Right hindlimb (tissue), 1 donor: ENCODE measurements at places on chromosomes 1 and 21.

- no peak for DNase-seq
These were observed 38.5 kb downstream of the PYHIN1 start for GRCh38 chr1:158969855-158970254.

DNA sequence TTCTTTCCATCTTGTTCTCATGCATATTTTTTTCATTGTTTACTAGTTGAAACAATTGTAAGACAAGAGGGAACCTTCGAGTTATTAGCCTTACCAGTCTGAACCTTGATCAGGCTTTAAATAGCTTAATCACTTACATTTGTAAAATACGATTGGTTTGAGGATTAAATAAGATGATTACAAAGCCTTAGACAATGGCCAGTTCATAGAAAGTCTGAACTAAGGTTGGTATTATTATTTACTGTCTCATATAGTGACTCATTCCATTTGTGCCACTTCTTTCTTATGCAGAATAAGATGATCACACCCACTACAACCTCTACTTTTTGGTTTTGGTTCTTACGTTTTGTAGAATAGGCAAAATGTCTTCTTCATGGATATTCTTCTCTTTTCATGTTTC is 94.1 kb downstream of the RPE65 start:
- DNase-seq, result no peak

GRCh38 chr21:35136586-35137219 is 87.6 kb upstream of the RUNX1 start:
- DNase-seq, result no peak

DNA sequence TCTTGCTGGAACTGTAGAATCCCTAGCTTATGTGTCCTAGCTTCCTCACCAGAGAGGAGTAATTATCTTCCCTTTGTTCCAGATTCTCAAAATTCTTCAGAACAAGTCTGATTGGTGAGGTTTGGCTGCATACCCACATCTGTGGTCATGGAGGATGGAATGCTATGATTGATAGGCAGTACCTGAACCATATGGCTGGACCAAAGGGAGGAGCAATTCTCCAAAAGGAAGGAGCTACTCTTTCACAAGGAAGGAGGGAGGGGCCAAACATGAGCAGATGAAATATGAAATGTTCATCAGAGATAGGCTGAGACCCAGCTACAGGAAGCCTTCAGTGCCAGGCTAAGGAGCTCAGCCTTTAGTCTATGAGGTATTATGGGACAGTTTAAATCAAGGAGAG is 5.0 kb upstream of the RNF19B start:
- DNase-seq, result no peak

GRCh38 chr1:172663732-172664131 is 4.8 kb downstream of the FASLG start:
- DNase-seq, result no peak

DNA sequence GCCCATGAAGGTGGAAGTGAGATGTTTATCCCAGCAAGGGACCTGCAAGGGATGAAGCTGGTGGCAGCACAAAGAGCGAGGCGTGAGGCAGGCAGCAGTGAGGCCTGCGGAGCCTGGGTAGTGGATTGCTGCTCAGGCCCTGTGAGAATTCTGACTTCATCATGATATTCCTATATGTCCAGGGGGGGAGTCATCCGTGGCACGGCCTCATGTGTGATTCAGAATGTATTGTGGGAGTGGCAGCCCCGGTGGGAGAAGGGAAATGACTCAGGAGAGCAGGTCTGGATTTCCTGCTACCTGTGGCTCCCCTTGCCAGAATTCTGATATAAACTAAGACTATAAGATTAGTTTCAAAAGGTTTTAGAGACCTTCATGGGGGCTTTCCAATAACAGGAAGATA is 240.9 kb downstream of the CAMTA1 start:
- DNase-seq, result no peak

DNA sequence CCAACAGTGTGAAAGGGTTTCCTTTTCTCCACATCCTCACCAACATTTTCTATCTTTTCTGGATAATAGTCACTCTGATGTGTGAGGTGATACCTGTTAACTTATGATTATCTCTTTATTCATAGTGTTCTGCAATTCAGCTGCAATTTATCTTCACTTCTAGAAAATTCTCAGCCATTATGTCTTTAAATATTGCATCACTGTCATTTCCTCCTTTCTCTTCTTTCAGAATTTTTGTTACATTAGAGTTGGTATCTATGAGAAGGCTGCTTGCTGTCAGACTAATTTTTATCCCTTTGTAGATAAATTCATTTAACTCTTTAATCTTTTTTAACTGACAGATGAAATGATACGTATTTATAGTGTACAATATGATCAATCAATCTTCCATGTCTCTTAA is 30.5 kb upstream of the ATF3 start:
- no peak for DNase-seq

DNA sequence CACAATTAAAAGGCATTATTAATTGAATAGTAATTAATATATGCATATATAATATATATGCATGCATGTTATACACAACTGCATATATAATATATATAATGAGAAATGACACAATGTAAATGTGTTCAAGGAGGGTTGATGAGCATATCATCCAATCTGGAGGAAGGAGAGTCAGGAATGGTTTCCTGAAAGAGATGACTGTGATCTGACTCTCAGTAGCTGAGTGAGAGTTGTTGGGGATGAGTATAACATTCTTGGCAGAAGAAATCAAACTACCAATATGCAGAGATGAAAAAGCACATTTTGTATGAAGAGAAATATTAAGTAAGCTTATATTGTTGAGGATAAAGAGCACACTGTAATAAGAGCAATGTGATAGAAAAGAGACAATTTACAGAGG is 37.3 kb downstream of the F13B start:
- no peak for DNase-seq

- no peak for DNase-seq
These were observed 92.1 kb upstream of the EDN2 start for GRCh38 chr1:41576620-41577019.

GRCh38 chr1:206824331-206824730 is 41.1 kb upstream of the IL20 start:
- DNase-seq, result no peak

DNA sequence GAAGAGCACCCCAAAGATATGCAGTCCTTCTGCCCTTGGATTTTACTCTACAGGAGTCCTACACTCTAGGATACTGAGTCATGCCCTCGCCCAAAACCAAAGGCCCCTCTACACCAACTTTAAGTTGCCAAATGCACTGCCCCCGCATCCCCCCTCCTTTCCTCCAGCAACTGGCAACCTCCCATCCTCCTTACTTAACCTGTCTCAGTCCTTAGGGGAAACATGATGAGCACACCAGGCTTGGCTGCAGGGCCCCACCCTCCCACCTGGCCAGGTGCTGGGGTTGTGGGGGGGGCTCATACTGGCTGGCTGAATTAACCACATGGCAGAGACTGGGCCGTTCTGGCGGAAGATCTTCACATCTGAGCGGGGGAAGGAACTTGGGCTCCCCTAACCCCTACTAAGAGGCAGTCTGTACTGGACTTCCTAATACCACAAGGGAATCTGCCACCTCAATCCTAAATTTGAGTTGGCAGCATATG is 1.2 kb downstream of the HDGF start:
- DNase-seq, result peak; percentile 49

DNA sequence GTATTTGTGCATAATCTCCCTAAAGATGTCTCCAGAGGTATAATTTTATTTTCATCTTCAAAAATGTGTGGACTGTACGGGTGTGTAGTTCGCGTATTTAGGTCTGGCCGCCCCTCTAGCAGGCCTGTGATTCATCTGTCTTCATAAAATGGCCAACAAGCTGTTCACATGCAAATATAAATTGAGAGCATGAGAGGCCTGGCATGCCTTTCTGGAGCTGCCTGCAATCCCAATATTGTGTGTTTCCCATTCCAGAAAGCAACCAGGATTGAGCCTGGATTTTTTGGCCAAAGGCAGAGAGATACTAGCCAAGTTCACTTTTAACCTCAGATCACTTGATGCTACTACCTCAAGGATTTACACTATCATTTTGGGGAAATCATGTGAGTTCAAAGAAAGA is 197.2 kb downstream of the NFIA start:
- no peak for DNase-seq

DNA sequence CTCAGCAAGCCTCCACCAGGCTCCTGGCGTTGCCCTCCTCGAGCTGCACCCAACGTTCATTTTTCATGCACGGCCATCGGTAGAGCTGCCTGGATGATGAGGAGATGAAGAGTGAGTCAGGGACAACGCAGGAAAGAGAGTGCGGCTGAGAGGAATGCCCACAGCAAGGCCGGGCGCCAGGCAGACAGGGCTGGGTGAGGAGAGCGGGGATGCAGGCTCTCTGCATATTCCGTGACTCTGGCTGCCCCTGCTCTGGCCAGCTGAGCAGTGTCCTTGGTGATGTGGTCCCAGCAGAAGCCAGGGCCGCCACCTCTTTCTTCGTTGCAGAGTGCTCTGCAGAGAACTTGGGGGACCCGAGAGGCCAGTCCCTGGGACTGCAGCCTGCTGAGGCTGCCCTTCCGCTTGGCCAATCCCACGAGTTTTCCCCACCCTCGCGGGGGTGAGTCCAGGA is 10.8 kb downstream of the UMODL1 start:
- no peak for DNase-seq

DNA sequence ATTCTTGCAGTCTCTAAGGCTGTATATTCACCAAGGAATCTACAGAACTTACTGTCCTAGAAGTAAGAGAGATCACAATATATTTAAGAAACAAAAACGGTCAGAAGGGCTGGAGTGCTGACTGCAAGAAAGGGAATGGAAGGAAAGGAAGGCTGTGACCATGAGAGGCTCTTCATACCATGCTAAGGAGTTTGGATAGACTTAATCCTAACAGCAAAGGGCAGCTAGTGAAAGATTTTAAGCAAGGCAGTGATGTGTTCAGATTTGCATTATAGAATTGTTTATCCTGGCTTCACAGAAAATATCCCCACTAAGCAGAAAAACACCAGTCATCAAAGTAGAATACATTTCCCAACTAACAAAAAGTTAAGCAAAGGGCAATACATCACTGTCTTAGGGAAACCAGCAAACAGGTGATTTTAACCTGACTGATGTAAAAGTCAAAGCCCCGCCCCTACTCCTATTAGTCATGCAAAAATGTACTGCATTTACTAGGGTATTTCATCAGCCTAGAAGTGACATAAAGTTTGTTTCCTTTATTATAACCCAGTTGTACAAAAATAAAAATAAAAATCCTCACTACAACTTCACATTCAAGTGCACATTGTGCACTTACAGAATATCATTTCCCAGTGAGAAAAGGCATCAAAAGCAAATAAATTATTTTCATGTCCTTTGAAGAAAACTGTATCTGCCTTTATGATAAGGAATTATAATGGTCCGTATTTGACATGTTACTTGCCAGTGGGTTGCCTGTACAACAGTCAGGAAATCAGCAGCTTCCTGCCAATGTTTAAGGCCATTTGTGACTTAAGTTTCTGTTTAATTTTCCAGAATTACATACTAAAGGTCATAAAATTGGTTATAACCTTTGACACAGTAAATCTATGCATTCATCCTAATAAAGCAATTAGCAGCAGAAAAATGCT is 17.2 kb downstream of the JAK1 start:
- DNase-seq, result no peak

GRCh38 chr1:179742717-179743678 is at the start of gene FAM163A:
FAM163A (plus strand) TSS chr1:179743291; CDS start chr1:179813098, 69,807 bp downstream.
- peak; percentile 42 for DNase-seq

GRCh38 chr1:89165811-89166210 is 10.0 kb downstream of the GBP7 start:
- no peak for DNase-seq

GRCh38 chr1:247281001-247281574 is 25.2 kb downstream of the VN1R5 start:
- no peak for DNase-seq

GRCh38 chr1:22529901-22530621 is 33.2 kb upstream of the EPHA8 start:
- peak; percentile 92 for DNase-seq

- no peak for DNase-seq
These were observed 3.4 kb upstream of the ECE1 start for GRCh38 chr1:21293537-21294265.

GRCh38 chr1:56295949-56296929 is 283.1 kb downstream of the PLPP3 start:
- no peak for DNase-seq

DNA sequence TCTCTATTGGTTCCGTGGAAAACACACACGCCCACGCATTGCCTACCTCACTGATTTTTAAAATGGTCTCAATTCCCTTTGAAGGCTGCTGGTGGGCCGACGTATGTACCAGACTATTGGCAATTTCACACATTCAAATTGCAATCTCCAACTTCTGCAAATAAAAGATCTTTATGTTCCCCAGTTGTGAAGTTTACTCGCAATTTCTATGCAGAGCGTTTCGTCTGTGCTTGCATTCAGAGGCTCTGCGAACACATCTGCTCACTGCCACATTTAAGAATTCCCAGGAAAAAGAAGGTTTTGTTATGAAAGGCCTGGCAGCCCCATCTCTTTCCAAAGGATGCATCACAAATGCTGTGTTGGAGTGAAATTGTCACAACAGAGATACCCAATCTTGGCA is 288.0 kb upstream of the KAZN start:
- no peak for DNase-seq
